Fibroblast of mammary gland (primary cell): ENCODE measurements at places on chromosomes 3 and 15.

DNA sequence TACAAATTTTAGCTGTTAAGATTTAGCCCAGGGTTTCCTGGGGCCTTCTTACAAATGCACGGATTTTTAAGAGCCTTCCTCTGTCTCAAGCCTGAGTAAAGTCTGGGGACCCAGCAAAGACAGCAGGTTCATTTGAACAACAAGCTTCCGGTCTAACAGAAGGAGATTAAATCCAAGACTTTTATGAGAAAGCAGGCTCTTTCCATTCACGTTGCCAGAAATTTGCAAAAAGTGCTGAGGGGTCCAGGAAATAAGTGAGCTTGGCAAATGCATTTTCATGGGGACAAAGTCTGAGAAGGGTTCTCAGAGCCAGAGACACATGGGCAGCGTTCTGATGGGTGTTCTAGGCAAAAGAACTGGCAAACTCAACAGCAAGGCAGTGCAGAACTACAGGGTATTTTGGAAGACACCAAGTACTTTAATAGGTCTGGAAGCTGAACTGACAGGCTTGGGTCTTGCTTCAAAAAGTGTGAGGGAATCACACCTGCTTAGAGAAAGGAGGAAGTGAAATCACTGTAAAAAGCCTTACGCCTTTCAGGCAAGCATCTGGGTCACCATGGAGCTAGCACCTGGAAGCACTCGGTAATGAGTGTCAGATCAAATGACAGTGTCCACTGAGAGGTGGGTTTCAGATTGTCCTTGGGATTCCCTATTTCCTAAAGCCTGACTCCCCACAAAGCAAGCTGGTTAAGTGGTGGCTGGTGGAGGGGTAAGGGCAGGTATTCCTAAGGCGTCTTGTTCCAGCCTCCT lies 115.8 kb upstream of the ARHGEF3 start:
- DNase-seq, result no peak

DNA sequence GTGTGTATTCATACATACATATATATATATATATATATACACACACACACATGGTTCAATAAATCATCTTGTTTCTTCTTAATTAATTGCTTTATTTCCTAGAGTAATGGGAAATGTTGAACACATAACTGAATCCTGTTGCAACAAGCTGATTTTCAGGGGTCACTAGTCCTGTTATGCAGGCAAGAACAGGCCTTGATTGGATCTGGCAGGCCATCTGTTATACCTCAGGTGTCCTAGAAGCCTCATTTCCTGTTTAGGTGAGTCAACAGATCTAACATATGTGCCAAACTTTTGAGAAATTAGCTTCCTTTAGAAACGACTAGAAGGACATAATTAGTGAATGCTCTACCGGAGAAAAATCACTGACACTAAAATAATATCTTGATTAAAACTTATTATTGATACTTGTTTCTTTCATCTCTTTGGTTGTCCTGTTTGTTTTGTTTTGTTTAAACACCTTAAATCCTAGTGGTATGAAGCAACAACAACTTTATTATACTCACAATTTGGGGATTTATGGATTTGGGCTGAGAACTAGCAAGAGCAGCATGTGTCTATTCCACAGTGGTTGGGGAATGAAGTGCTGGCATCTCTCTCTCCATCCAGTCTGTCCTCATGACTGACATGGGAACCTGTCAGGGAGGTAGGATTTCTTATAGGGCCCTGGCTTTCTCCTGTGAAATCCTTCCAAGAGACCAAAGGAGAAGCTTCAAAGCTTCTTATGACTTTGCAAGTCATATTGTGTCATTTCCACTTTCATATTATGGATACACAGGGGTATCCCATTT lies 552.6 kb downstream of the NSUN3 start:
- no peak for DNase-seq

GRCh38 chr3:5806192-5806591 lies 618.7 kb downstream of the EDEM1 start:
- no peak for DNase-seq

GRCh38 chr3:65749066-65749465 lies 289.7 kb downstream of the MAGI1 start:
- peak; percentile 5 for DNase-seq

DNA sequence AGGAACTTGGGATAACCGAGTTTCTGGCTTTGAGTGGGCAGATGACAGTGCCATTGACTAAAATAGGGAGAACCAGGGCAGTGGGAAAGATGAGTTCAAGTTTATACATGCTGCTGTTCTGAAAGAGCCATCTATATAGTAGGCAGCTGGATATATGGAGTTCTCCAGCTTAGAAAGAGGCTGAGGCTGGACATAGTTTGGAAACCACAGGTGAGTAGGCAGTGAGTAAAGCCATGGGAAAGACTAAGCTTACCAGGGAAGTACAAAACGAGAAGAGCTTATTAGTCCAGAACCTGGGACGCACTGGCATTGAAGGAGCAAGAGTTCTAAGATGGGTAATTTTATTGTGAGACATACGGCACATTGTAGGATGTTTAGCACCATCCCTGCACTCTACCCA lies 54.2 kb downstream of the MSL2 start:
- DNase-seq, result peak; percentile 46

DNA sequence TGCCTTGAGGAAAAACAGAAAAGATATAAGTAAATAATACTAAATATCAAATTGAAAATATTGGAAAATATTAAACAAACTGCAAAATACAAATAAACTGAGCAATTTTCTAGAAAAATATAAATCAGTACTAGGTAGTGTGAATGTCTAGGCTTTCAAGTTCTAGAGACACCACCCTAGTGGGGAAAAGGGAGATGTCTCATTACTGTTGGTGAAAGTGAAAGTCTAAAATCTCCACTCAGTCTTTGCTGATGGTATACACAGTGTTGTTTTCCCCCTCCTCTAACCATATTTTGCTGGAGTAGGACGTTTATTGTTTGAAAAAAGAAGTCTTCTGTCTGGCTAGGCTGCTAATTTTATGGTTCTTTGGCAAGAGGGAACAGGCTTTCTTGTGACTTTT lies 1368.9 kb downstream of the OTOL1 start:
- DNase-seq, result no peak

DNA sequence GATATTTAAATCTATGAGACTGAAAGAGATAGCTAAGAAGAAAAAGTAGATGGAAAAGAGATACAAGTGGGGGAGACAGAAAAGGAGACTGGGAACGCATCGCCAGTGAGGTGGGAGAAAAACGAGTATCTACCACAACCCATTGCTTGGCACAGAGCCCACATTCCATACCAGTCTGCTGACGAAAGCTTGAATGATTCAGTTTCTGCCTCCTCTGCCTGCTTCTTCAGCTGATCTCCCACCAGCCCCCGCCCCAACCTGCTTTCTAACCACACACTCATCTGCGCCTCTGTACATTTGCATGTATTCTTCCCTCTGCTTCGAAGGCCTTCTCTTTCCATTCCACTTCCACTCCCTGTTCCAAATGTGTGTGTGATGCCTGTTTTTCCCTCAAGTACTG lies 188.1 kb downstream of the USP13 start:
- peak; percentile 65 for DNase-seq

DNA sequence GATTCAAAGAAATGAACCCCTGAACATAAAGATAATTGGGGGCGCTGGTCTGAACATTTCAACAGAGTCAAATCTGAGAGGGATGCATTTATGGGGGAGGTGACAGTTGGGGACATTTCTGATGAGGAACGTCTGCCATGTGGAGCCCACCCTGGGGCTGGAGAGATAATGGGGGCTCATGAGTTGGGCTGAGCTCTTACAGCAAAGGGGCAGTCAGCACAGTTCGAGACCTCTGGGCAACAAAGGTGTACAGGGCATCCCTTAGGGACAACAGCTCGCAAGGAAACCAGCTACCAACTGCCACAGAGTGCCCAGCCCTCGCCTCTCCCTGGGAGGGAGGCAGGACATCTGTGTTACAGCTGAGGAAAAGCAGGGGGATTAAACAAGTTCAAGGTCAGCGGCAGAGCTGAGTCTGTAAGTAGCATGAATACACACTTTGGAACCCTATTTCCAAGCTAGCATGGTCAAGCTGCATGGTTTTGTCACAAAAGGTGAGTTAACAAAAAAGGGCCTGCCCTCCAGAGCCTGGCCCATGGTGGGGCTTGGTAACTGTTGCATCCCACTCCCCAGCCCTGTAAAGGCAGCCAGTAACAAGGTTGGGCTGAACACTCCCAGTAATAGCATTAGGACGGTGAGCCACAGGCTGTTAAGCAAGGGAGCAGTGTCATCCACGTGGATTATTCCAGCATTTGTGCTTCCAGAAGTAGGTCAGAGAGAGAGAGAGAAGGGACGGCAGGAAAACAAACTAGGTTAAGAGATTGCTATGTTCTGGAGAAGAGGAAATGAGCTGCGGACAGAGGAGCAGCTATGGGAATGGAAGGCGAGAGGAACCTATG lies 4.3 kb downstream of the GNB5 start:
- no peak for DNase-seq

- no peak for DNase-seq
Measured at GRCh38 chr3:16288664-16289063, 23.7 kb downstream of the OXNAD1 start.

- DNase-seq, result no peak
Measured at GRCh38 chr15:56719021-56719612, 14.2 kb downstream of the ZNF280D start.

- DNase-seq, result peak; percentile 83
Measured at GRCh38 chr15:83365370-83365938, 81.0 kb upstream of the BNC1 start.

DNA sequence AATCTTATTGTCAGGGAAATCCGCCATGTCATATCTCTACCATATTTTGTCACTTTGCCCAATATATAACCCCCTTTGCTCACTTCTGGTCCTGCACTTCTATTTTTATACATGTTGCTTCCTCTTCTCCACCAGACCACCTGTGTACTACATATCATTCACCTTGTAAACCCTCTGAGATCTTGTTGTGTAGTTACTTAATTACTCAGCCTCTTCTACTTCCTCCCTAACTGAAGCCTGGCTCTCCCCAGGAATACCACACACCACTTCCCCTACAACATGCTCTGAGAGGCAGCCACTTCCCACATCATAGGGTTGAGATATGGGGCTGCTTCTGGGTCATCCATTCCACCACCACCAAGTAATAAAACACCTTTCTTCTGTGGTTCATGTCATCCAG lies 10.0 kb downstream of the HEXA start:
- no peak for DNase-seq

GRCh38 chr3:131361464-131362421 lies 19.8 kb upstream of the NUDT16 start:
- peak; percentile 64 for DNase-seq

DNA sequence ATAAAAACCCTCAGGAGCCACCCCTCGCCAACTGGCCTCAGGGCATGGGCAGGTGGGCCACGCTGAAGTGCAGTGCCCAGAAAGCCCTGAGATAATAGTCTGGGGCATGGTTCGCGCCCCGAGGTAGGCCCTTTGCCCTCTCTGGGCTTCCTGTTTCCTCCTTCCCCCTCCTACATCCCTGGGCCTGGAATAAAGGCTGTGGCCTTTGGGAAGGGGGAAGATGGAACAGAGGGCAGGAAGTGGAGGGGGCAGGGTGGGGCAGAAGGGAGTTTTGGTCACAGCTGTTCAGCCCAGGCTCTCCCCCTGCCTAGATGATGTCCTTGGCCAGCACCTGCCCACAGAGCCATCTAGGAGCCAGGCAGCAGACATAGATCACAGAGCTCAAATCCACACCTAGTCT lies 11.3 kb downstream of the CSRNP1 start:
- DNase-seq, result no peak

GRCh38 chr3:89303701-89304100 lies 196.3 kb downstream of the EPHA3 start:
- peak; percentile 46 for DNase-seq

DNA sequence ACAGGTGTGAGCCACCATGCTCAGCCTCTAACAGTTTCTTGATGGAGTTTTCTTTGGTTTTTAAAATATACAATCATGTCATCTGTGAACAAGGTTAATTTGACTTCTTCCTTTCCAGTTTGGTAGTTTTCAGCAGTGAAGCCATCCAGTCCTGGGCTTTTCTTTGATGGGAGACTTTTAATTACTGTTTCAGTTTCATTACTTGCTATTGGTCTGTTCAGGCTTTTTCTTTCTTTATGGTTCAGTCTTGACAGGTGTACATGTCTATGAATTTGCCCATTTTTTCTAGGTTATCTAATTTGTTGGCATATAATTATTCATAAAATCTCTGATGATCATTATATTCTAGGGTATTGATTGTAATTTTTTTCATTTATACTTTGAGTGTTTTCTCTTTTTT lies 36.8 kb downstream of the PFN2 start:
- no peak for DNase-seq

- DNase-seq, result no peak
Measured at GRCh38 chr3:123809597-123809996, 74.5 kb downstream of the MYLK start.

DNA sequence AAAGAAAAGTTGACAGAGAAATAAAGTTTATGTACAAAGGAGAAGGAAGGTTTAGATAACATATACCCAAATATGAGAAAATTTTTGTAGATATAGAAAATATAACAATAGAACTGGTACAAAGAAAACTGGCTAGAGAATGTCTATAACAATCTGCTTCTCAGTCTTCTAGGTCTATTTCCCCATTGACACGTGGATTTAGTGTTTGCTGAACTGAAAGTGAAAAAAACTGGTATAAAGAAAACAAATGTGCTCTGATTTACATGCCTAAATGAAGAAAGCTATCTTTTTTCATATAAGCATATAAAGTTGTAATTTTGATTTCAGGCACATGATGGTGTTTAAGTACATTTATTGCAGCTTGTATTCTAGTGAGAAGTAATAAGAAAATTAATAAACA lies 9.8 kb downstream of the KCNMB2 start:
- DNase-seq, result no peak

- no peak for DNase-seq
Measured at GRCh38 chr3:59438492-59438891, 388.7 kb upstream of the CFAP20DC start.

DNA sequence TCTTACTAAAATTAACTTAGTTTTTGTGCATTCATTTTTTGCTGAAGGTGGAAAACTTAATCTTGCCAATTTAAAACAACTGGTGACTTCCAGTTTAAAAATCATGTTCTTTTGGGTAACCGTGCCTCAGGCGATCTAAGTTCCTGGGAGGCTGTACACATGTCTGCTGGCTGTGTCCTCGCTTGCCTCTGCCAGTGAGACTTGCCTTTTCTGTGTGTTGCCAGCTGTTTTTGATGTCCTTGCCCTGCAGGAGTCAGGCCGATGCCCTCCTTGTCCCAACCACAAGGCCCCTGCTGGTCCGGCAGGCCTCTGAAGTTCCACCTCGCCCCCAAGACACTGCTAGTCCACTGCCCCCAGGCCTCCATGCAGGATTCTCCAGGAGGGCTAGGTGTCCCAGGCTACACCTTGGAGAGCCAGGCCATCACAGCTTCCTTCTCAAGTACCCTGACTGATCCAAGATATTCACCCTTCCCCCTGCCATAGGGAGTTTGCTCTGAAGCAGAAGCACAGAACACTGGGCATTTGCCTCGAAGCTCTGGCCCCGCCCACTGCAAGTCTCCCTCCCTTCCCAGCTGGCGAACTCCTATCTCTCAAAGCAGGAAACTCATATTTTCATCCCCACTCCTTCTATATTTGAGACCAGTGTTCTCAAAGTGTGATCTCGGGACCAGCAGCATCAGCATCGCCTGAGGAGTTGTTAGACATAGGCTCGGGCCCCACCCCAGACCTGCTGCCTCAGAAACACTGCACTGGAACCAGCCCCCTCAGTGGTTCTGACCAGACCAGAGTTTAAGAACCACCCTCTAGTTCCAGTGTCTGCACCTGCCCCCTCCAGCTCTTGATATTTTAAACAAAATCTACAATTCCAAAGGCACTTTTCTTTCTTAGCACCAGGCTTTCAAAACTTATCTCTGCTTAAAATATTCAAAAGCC lies 185.8 kb upstream of the UBE2E1 start:
- no peak for DNase-seq

- no peak for DNase-seq
Measured at GRCh38 chr3:42398080-42398479, 12.3 kb downstream of the LYZL4 start.

GRCh38 chr15:81504170-81504905 lies 130.3 kb upstream of the TMC3 start:
- peak; percentile 26 for DNase-seq
